HepG2 (cell line): ENCODE measurements at places on chromosomes 1 and 21.

DNA sequence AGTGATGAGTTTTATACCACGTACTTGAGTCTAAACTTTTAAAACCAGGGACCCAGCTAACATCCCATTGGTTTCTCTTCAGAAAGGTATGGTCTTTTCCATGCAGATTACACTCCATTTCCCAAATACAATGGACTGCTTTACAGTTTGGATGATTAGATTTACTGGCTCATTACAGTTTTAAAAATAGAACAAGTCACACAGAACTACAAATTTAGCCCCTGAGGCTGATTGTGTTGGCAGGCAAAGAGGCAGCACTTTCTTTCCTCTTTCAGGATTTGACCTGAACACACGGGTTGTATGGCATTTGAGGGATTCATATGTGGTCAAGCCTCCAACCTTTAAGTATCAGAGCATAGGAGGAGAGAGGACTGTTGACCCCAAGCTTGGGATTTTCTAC lies 21.8 kb upstream of the VTCN1 start:
- DNase-seq: no peak

- DNase-seq: no peak
These were observed 63.6 kb upstream of the VAMP3 start for GRCh38 chr1:7707527-7707926.

DNA sequence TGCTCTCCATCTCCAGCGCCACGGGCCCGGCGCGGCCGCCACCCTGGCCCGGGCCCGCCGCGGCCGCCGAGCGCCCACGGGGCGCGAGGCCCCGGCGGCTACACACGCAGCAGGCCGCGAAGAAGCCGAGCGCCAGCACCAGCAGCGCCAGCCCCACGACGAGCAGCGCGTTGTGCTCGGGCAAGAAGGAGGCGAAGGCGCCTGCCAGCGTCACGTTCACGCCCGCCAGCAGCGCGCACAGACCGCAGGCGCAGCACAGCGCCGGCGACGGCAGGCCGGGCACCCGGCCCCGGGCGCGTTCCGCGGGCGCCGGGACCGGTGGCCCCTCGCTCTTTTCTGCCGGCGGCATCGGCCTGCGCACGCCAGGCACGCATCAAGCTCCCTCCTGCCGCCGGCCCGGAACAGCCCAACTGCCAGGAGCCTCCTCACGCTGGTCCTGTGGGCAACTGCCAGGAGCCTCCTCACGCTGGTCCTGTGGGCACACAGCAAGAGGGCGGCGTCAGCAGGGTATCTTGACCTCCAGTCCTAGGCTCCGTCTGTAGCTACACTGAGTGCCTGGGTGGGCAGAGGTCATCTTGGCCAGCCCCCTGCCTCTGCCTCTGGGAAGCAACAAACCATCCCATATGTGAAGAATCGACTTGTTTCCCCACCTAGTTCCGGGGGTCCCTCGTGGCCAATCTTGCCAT lies 18.1 kb downstream of the KNCN start:
- no peak for DNase-seq

DNA sequence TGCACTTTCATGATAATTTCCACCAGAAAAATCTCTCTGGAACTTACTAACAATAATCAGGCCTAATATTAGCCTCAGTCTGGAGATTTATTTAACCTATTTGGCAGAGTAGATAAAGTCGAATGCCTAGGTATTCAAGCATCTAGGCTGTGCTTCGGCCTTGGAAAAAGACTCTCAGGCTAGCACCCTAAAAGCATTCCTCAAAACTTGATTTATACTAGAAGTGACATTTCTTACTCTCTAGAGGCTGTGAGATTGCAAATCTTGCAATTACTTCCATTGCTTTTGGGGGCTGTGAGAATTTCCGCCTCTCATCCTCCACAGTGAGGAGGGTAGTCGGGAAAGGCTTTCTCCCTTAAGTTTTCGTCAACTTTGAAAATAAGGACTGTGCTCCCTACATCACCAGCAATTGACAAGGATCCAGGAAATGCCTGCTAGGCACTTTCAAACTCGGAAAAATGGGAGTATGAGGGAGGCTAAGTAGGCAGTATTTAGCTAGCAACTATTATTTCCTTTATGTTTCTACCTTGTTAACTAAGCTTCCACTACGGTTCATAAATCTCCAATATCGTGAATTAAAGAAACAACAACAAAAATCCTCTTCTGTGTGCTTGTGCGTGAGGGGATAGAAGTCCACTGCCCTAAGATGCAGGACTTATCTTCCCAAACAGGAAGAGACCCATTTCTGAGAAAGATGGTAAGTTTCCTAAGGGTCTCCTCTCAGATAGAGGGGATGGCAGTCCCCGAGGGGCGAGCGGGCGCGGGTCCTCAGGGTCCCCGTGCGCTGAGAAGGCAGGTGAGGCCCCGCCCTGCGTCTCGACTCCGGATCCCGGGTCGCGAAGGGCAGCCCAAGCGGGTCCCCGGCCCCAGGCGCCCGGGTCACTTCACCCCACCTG lies 1.1 kb upstream of the LMO4 start:
- DNase-seq: no peak

- DNase-seq: no peak
These were observed 145.0 kb upstream of the TIAM1 start for GRCh38 chr21:31489014-31489413.

- no peak for DNase-seq
These were observed 286.3 kb downstream of the MATN1 start for GRCh38 chr1:30437059-30437576.

GRCh38 chr1:187408212-187409004 lies 579.7 kb downstream of the PLA2G4A start:
- DNase-seq: no peak

GRCh38 chr1:247338723-247339275 lies 7.1 kb upstream of the ZNF496 start:
- DNase-seq: peak; percentile 31

- DNase-seq: no peak
These were observed 116.3 kb upstream of the C1orf21 start for GRCh38 chr1:184270556-184270955.

GRCh38 chr1:25516686-25517085 lies 26.7 kb upstream of the LDLRAP1 start:
- no peak for DNase-seq

DNA sequence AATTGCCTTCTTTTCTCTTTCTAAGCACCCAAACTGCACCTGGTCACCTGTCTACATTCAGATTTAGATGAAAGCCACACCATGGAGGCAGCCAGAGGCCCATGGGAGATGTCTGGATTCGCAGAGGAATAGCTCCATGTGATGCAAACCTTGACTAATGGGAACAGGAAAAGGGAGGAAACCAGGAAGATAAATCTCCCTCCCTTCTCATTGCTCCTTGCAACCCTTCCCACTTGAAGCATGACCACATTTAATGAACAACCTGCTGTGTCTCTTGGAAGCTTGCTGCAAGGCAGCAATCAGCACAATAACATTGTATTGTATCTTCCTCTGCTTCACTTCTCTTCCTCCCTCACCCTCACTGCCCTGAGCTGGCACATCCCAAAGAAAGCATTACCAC lies 42.6 kb upstream of the KLF17 start:
- no peak for DNase-seq

DNA sequence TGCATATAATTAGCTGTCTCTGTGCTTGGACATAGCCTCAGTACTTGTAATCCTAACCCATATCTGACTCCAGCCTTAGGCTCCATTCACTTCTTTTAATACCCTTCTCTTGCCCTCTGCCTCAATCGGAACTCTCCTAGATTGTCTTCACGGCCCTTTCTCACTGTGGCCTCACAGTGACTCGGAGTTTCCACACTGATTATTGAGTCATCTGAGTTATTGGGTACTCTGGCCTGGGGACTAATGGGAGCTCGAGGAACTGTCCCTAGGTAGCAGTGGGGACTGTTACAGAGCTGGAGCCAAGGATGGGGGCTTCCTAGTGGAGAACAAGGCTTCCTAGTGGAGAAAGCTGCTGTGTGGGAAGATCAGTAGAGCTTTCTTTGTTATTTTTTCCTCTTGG lies 17.0 kb downstream of the TRAF5 start:
- DNase-seq: no peak

DNA sequence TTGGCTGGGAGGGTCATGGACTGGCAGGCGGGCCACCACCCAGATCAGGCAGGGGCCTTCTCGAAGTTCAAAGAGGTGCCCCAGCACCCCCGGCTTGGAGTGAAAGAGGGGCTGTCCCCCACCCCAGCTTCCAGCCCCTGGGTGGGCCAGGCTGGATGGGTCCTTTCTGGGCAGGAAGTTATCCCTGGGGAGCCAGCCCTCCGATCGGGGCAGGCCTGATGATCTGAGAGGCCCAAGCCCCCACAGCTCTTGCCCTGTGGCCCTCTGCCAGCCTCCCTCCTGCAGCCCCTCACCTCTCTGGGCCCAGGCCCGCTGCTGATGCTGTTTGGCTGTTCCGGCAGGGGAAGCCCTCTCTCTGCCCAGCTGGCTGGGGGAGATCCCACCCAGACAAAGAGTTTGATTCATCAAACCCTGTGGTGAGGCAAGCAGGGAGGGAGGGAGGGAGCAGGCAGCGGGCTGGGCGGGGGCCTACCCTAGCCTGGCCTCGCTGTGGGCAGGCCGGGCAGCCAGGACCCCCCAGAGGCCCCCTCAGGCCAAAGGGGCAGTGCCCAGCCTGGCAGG lies 2.5 kb downstream of the ARHGEF19 start:
- DNase-seq: no peak

DNA sequence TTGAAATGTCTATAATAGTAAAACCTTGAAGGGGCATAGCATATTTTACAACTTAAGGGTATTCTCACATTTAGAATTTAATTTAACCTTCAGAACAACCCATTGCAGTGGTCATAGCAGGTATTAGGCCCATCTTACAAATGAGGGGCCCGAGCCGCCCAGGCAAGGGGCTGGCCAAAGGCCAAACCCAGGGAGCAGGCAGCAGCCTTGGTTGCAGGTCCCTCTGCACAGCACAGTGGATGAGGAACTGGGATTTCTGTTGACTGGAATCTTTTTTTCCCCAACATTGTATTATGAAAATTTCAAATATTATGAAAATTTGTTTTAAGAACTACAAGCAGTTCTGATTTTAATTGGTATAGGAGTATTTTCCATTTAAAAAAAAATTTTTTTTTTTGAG lies 33.2 kb downstream of the CCSAP start:
- no peak for DNase-seq

DNA sequence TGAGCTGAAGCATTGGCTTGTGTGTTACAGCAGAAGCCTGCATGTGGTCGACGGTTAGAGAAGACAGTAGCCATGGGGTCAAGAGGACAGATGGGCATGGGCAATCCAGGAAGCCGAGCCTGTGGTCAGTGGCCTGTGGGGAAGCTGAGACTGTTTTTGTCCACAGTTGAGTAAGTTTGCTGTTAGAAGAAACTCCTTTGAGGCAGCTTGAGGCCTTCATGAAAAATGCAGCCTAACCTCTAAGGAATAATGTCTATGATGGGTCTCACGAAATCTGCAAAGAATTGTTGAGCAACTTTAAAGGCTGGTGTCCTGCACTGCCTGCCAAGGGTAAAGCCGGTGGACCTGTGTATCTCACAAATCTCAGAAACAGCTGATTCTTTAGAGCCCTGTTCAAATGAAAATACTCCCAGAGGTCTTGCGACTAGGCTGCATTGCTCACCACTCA lies 322.4 kb downstream of the SETD4 start:
- DNase-seq: no peak

DNA sequence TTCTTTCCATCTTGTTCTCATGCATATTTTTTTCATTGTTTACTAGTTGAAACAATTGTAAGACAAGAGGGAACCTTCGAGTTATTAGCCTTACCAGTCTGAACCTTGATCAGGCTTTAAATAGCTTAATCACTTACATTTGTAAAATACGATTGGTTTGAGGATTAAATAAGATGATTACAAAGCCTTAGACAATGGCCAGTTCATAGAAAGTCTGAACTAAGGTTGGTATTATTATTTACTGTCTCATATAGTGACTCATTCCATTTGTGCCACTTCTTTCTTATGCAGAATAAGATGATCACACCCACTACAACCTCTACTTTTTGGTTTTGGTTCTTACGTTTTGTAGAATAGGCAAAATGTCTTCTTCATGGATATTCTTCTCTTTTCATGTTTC lies 94.1 kb downstream of the RPE65 start:
- no peak for DNase-seq

GRCh38 chr1:195909061-195909460 lies 699.2 kb downstream of the KCNT2 start:
- DNase-seq: no peak

- DNase-seq: no peak
These were observed 6.3 kb downstream of the KIF21B start for GRCh38 chr1:201016943-201017827.

GRCh38 chr1:89276690-89277089 lies 4.0 kb upstream of the GBP5 start:
- DNase-seq: no peak

DNA sequence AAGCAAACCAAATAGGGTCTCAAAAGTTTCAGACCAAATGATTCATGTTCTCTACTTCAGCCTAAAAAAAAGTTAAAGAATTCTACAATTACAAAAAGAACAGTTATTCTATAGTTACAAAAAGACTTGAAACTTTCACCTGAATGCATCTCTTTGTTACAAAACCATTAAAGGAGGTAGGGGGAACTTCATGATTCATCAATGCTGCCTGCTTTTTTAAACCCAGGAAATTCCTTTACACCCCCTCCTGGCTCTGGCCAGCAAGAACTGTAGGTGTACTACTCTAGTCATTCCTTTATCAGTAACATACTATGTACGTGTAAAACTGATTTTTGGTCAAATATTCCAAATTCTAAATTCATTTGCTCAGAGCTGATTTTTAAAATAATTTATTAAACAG lies 5.0 kb downstream of the FAF1 start:
- DNase-seq: no peak
